ENCODE measurements at places on chromosomes 7 and 10.
A peak's percentile ranks its signal among the peaks of the same experiment; 100 is the strongest.

DNA sequence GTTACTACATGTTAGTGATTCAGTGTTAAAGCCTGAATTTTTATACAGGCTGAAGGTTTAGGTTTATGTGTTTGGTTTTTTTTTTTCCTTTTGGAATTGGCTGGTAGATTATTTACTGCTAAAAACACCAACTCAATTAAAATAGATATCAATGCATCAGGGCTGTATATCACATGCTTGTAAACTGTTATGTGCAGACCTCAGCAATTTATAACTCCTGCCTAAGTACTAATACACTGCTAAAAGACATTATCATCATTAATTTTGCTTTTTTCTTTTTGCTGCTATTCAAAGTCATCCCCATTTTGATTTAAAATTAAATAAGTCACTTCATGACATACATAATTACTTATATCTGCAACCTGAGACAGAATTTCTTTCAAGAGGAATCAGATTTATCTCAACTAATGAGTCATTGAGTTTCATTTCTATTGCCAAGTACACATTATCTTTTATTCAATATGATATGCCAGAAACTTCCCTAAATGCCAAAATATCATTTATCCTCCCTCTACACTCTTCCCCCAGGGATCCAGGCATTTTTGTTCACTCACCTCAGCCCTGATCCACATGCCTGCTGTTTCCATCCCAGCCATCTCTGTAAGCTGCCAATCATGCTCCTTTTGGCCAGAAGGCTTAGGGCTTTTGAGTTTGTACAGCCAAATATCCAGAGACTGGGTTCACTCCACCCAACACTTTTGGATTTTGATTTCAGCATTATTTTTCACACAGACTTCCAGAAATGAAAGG lies 98.5 kb downstream of the POLR1F start:
- DNase-seq = no peak

DNA sequence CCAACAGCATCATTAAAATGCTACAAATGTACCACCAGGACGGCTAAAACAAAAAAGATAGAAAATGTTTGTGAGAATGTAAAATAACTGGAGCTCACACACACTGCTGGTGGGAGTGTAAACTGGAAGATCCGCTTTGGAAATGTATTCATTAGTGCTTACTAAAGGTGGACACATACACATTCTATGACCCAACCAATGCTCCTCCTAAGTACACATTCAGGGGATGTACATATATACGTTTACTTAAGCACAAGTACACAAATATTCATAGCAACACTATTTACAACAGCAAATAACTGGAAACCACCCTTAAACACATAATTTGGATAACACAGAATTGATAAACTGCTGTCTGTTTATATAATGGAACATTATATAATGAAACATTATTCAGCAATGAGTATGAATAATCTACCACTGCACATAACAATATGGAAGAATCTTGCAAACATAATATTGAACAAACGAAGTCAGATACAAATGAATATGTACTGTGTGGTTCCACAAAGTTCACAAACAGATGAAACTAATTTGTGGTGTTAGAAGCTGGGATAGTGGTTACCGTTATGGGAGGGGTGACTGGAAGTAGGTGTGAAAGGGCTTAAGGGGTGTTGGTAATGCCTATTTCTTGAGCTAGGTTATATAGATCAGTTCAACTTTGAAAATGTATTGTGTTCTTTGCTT lies 52.1 kb downstream of the STRA8 start:
- DNase-seq = no peak

- DNase-seq = no peak
Measured at GRCh38 chr7:139828446-139828845, 618 bp upstream of the TBXAS1 start.

GRCh38 chr10:119360181-119360921 lies 153.0 kb downstream of the GRK5 start:
- DNase-seq = peak; percentile 48

- DNase-seq = no peak
Measured at GRCh38 chr10:71177651-71178199, 34.6 kb upstream of the UNC5B start.

DNA sequence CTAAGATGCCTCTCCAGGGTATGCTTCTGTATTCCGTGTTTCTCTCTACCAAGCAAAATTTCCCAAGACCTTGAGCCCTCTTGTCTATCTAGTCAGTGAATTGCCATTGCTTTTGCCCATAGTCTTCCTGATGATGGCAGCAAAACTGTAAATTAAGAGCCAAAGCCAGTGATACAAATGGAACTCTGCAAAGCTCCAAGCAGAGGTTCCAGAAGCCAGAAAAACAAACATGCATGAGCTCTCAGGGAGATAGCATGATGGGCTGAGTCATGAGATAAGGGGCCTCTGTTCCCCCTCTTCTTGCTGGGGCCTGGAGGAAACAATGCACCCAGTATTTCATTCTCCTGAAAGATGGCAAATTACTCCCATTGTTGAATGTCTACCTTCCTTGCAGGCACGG lies 24.7 kb downstream of the LSMEM1 start:
- peak; percentile 42 for DNase-seq

- DNase-seq = peak; percentile 78
Measured at GRCh38 chr7:47576031-47576865, 5.7 kb downstream of the TNS3 start.

- peak; percentile 84 for DNase-seq
Measured at GRCh38 chr7:95916573-95917297, 144.4 kb downstream of the DYNC1I1 start.

DNA sequence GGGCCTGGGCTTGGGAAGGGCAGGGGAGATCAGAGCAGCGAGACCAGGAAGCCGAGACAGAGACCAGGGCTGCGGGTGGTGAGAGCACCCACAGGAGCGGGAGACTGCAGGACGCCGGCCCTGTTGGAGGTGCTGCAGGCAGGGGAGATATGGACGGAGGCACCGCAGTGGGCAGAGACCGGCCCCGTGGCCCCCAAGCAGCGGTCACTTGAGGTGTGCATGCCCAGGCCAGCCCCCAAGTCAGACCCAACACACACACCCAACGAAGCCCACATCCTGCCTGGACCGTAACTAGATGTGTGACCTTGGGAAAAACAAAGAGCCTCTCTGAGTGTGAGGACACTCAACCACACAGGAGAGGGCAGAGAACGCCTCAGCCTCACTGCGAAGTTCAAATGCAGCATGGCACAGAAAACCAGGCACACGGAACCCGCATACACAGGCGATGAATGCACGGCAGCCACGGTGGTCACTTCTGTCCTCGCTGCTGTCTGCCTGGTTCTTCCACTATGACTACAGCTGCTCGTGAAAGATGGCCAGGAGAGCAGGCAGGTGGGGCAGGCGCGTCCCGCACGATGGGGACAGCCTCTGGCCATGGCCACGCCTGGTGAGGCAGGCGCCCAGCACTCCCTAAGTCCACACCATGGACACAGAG lies 214.7 kb downstream of the MAD1L1 start:
- no peak for DNase-seq

GRCh38 chr7:139660317-139661042 lies 117.3 kb downstream of the HIPK2 start:
- peak; percentile 47 for DNase-seq

GRCh38 chr7:17041324-17041723 lies 159.5 kb upstream of the AGR3 start:
- DNase-seq = peak; percentile 85

DNA sequence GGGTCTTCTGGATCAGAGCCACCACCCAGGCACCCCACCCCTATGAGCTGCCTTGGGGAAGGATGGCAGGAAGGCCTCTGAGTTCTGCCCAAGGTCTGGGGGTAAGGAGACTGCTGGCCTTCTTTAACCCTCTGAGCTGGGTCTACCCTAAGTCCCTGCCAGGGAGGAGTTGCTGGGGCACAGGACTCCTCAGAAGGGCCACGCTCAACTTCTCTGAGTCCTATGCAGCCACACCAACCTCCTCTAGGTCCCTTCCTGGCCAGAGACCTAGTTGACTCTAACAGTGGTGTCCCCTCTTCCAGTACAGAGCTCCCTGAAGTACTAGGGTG lies 2.6 kb upstream of the NEURL1 start:
- no peak for DNase-seq

GRCh38 chr10:133194151-133194550 lies 34.1 kb downstream of the KNDC1 start:
- DNase-seq = no peak

DNA sequence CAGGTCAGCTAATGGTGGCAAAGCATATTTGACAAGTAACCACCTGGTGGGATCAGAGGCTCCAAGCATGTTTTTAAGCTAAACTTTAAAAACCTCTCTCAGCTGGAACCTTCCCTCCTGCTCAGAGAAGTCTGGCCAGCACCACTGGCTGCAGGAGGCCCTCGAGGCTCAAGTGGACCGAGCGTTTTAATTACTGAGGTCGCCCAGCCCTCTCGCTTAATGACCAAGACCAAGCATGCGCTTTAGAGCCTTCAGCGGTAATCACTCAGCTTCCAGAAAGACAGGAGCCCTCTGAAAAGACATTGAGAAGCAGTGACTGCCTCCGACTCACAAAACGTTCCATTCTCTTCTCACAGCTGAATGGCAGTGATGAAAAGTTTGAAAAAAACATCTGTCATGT lies 383.4 kb upstream of the ADARB2 start:
- DNase-seq = no peak

- DNase-seq = no peak
Measured at GRCh38 chr10:132789659-132790148, 3.8 kb upstream of the NKX6-2 start.

DNA sequence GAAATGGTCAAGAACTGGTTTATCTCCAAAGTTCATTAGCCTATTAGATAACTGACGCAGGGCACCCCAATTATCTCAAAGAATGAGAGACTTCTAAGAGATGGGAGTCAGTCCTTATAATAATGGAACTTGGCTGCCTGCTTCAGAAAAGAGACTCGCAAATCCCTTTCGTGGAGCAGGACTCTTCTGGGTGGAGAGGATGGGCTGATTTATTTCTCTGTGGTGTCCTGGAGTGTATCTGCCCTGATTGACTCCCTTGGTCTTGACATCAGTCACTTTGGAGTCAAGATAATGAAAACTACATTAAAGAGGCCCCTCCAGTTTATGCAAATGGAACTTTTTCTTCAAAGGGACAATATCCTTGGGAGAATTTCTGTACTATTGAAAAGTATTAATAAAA lies 198.9 kb downstream of the HDAC9 start:
- DNase-seq = no peak

- DNase-seq = no peak
Measured at GRCh38 chr7:31437250-31437865, 76.5 kb upstream of the ITPRID1 start.

GRCh38 chr7:67343114-67343513 lies 346.5 kb downstream of the TYW1 start:
- no peak for DNase-seq

DNA sequence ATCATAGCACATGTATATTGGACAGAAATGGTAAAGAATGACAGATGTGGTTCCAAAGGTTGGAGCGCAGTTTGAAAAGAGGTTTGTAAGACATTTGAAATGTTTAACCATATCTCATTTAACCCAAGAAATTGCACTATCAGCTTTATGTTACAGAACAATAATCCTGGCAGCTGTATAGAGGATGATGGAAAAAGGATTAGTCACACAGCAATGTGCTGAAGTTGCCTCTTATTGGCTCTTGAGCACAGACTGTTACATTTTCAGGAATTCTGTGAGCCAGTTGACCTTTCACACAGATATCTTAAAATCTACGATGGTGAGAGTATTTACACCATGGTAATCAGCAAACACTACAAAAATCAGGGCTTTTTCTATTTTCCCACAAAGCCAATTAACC lies 3.9 kb downstream of the COG5 start:
- DNase-seq = no peak

- no peak for DNase-seq
Measured at GRCh38 chr7:2924866-2925840, 81.0 kb upstream of the GNA12 start.

- no peak for DNase-seq
Measured at GRCh38 chr10:99540306-99540656, 7.5 kb downstream of the NKX2-3 start.

DNA sequence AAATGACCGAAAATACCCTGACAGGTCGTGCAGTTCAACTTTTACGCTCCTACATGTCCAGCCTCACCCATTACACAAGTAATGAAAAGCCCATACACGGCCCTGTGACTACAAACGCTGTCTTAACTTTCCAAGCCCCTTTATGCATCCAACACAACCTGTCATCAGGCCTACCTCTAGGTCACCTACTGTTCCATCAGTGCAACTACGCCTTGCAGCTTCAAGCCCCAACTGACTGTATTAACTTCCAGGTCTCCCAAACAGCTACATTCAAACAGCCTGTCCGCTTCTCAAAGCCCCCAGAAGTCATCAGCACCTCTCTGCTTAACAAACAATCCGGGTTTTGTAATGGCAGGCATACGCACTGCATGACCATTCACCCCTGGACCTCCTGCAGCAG lies 19.2 kb downstream of the ZNF107 start:
- no peak for DNase-seq

GRCh38 chr7:2873686-2874551 lies 29.8 kb upstream of the GNA12 start:
- DNase-seq = peak; percentile 36

- DNase-seq = no peak
Measured at GRCh38 chr7:31083210-31083786, 31.2 kb downstream of the ADCYAP1R1 start.

GRCh38 chr10:77504873-77505257 lies 132.7 kb downstream of the KCNMA1 start:
- DNase-seq = no peak

DNA sequence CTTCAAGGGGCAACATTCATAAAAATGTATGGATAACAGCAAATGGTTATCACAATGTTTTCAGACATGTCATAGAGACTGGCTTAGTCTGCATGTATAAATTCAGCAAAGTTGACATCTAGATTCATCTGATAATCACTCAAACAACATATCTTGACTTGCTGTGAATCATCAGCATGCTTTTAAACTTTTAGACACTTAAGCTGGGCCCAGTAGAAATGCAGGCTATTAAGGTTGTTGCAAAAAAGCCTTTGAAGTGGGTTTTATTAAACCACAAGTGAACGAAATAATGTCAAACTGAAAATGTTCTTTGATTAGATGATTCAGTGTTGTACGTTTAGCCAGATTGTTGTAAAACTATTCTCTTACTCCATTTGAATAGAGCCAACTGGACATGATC lies 759.6 kb downstream of the NXPH1 start:
- DNase-seq = no peak

DNA sequence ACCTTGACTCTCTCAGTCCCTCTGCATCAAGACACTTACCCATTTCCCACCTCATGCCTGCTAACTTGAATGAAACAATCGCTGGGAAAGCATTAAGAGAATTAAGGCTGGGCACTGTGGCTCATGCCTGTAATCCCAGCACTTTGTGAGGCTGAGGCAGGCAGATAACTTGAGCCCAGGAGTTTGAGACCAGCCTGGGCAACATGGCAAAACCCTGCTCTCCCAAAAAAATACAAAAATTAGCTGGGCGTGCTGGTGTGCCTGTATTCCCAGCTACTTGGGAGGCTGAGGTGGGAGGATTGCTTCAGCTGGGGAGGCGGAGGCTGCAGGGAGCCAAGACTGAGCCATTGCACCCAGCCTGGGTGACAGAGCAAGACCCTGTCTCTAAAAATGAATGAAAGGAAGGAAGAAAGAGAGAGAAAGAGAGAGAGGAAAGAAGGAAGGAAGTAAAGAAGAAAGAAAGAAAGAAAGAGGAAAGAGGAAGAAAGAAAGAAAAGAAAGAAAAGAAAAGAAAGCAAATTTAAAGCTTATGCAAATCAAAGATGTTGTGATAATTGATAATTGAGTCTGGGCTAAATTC lies 646 bp downstream of the SERPINE1 start:
- no peak for DNase-seq

- DNase-seq = no peak
Measured at GRCh38 chr7:100823140-100823525, 4.2 kb downstream of the EPHB4 start.
